ENCODE measurements at places on chromosomes 5 and 9. TPM values are rescaled to one million over a fixed set of nuclear protein-coding genes. Genes with fewer than 3 reads are reported as not detected.

SREK1IP1 gene
- total RNA-seq: 13.5 TPM

DELE1 gene
- total RNA-seq: 38.6 TPM

EQTN gene
- total RNA-seq: not detected

HTR4 gene
- not detected for total RNA-seq

PCDHGA10 gene
- total RNA-seq: 10.2 TPM

SPOCK1 gene
- total RNA-seq: 30.3 TPM

OR1N1 gene
- total RNA-seq: not detected

GRCh38 chr5:103919506-103919905, 356.9 kb upstream of the NUDT12 start:
- DNase-seq: no peak

- no peak for DNase-seq
Observed at GRCh38 chr5:117411701-117412100, 837.1 kb upstream of the SEMA6A start.

- no peak for DNase-seq
Observed at GRCh38 chr9:110975278-110975677, 63.0 kb downstream of the LPAR1 start.

DNA sequence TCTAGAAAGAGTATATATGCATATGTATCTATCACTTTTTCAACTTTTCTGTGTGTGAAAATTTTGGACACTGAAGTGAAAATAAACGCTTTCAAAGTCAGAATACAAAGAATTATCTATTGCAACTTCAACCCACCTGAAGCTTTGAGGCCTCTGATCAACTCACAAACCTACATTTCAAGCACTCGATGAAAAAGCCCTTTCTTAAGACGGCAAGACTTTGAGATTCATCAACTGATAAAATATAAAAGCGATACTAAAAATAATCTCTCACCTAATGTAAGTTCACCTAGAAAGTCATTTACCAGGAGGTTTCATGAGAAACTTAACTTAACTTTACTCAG, 1.2 kb downstream of the GOLPH3 start:
- DNase-seq: no peak

DNA sequence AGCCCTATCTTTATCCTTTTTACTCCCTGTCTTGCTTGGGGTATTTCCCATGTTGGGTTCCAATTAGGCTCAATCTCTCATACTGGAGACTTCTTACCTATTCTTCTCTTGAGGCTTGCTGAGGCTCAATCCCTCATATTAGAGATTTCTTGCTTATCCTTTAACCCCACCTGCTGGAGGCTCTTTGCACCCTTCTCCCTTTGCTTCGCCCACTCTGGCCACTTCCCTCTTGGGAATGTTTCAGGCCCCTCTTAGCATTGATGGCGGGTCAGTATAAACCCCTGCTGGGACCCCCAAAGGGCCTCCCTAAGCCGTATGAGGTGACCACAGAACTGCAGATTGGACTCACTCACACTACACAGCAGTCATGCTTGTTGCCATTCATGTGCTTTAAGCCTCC, 69.3 kb upstream of the CDK20 start:
- no peak for DNase-seq

GRCh38 chr5:73625372-73625943, 538 bp upstream of the ARHGEF28 start:
- peak; percentile 48 for DNase-seq

DNA sequence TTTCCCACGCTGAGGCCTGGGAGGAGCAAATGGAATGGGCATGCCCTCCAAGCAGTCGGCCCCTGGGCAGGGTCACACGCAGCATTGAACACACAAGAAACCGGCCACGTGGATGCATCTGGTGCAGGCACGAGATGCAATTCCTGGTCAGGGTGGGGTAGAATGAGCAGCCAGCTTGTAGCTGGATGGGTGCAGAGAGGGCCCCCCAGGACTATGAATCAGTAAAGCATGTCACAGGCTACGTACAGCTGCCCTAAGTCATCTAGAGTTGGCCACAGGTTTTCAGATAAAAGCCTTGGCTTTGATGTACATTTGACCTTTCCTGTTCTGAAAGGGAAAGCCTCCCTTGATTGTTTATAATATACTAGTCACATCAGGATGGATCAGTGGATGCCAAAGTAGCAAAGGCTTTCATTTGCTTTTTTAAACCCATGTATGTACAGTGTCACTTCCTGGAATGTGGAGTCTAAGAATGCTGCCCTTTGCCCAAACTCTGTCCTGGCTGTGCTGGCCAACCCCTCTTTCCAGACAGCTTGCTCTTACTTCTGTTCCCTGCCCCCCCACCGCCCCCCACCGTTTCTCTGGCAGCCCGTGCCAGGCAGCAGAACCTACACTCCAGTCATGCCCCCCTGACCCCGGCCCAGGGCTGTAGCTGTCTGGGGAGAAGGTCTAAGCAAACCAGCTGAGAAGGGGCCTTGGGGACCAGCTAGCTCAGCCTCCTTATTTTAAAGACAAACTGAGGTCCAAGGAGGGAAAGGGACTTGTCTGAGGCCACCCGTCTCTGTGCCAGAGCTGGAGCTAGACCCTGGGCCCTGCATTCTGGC, 169.2 kb downstream of the HSPA4 start:
- peak; percentile 77 for DNase-seq

- DNase-seq: no peak
Observed at GRCh38 chr5:179852993-179853547, 5.5 kb downstream of the MRNIP start.

GRCh38 chr9:101751895-101752294, 13.4 kb upstream of the GRIN3A start:
- DNase-seq: no peak

DNA sequence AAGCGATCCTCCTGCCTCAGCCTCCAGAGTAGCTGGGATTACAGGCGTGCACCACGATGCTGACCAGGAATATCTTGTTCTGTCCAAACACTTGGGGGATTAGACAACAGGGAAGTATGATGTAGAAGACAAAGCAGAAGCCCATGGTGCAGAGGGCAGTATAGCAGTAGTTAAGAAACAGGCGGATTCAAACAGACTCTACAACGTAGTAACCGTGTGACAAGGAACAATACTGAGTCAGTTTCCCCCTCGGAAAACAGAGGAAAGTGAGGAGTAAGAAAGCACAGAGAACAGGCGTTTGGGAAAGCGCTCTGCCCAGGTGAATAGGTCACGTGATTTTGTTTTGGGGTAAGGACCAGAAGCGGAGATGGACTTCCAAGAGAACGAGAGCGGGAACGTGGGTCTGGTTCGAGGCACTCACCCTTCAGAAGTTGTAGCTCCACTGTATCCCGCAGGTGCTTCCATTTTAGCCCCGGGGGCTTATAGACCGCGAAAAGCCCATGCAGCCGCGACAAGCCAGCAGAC, 306 bp downstream of the TRUB2 start:
- no peak for DNase-seq

- no peak for DNase-seq
Observed at GRCh38 chr9:133591985-133592384, 17.2 kb downstream of the FAM163B start.

GRCh38 chr5:149151717-149152116, 10.4 kb downstream of the ABLIM3 start:
- peak; percentile 49 for DNase-seq

GRCh38 chr5:12330993-12331588, 426.8 kb upstream of the CTNND2 start:
- DNase-seq: no peak

DNA sequence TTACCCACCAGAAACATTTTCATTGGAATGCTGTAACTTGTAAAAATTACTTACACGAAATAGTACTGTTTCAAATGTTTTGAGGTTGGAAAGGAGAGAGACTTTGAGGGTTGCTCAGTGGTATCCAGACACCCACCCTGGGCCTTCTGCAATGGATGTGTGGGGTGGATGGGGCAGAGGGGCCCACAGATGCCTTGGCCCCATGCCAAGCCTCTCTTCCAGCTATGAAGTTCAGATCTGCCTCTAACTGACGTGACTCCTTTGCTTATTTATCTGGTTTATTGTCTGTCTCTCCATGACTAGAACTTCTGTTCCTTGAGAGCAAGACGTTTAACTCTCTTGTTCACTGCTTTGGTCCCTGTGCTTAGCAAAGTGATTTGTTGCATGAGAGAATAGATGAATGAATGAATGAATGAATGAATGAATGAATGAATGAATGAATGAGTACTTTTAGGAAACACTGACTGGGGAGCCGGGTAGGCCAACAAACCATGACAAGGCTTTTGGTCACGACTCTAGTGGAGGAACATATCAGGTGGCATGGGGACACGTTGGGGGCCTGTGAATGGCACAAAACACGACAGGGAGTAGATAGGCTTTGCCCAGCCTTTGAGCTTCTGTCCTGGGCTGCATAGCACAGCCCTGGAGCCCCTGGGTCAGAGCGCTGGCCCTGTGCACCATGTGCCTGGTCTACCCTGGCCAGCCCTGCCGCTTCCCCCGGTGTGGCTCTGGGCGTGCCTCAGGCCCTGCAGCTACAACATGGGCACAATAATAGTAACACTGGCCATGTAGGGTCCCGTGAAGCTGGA, 31.8 kb downstream of the AK8 start:
- DNase-seq: no peak

GRCh38 chr5:135578685-135579341, at the start of gene CXCL14:
Gene CXCL14, minus strand, starts transcription at chr5:135578991. Its CDS starts 213 bp downstream, at chr5:135578778.
- peak; percentile 87 for DNase-seq

DNA sequence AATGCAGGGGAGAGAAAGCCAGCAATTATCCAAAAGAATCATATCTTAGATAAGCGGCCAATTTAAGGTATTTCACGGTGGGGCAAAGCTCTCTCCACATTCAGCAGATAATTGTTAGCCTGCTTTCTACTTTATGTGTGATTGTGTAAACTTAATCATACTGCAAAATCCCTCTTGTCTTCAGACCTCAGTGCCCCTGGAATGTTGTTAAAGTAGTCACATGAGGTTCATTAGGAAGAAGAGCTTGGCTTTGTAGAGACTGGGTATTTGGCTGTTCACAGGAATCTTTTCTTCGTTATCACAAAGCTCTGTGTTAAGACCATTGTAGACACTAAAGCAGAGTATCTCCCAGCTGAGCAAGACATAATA, 127.0 kb downstream of the RFK start:
- no peak for DNase-seq

DNA sequence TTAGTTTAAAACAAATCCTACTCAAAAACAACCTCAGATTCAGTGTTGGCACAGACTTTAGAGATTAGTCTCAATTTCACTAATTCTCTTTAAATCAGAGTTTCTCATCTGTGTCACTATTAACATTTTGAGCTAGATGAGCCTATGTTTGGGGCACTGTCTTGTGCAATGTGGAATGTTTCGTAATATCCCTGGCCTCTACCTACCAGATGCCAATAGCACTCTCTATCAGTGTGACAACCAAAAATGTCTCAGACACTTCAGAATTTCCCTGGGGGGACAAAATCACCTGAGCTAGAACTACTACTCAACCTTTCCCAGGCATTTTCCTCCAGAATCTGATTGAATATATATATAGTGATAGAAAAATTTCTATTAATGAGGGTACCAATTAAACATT, 465.2 kb upstream of the RGMB start:
- DNase-seq: no peak

GRCh38 chr5:50962934-50963872, 296.8 kb downstream of the PARP8 start:
- DNase-seq: peak; percentile 52

DNA sequence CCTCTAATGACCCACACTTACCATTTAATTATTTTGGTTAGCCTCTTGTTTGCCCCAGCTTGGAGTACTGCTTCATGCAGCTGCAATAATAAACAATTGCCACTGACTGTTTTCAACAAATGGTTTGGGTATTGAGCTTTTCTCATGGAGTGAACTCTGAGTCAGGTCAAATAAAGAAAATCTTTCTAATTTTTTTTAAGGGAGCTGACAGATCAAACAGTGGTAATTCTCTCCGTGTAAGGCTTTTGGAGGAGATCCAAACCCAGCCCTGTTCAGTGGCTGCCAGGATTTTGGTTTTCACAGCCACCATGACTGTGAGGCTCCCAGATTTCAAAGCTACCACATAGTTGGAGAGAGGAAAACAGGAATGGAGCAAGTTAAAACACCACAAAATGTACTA, 110.7 kb upstream of the EFNA5 start:
- peak; percentile 71 for DNase-seq
